ENCODE measurements at places on chromosomes 5 and 9.

GRCh38 chr9:77945798-77946197, 85.8 kb downstream of the GNAQ start:
- DNase-seq: no peak

- no peak for DNase-seq
Measured at GRCh38 chr9:122015170-122015821, 77.8 kb downstream of the TTLL11 start.

GRCh38 chr5:158820891-158821290, 278.8 kb downstream of the EBF1 start:
- DNase-seq: no peak

DNA sequence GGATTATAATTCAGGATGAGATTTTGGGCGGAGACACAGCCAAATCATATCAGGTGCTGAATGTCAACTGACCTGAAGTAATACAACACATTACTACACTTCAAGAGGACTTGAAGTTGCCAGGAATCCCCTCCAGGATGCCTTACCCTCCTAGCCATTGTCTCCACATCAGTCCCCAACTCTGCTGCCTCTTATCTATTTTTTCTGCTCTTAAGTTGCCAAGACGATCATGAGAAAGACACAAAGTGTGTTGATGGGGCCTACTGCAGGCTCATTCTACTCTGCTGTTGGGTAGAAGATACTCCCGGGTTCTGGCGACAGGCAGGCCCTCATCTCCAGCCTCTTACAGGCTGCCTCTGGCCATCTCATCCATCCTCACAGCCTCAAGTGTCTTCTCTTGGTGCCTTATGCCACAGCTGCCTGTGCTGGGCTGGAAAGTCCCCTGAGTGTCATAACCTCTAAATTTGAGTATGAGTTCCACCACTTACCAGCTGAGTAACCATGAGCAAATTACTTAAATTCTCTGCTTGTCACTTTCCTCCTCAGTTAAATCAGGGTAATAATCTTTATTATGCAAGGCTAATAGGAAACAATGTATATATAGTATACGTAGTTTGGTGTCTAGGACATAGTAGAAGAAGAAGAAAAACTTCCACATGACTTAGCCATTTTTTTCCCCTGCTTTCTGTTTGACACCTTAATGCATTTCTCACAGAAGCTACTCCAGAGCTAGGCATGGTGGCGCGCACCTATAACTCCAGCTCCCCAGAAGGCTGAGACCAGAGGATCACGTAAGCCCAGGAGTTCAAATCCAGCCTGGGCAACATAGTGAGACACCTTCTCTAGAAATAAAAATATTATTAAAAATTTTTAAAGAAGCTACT, 73.0 kb upstream of the SNX2 start:
- DNase-seq: no peak

DNA sequence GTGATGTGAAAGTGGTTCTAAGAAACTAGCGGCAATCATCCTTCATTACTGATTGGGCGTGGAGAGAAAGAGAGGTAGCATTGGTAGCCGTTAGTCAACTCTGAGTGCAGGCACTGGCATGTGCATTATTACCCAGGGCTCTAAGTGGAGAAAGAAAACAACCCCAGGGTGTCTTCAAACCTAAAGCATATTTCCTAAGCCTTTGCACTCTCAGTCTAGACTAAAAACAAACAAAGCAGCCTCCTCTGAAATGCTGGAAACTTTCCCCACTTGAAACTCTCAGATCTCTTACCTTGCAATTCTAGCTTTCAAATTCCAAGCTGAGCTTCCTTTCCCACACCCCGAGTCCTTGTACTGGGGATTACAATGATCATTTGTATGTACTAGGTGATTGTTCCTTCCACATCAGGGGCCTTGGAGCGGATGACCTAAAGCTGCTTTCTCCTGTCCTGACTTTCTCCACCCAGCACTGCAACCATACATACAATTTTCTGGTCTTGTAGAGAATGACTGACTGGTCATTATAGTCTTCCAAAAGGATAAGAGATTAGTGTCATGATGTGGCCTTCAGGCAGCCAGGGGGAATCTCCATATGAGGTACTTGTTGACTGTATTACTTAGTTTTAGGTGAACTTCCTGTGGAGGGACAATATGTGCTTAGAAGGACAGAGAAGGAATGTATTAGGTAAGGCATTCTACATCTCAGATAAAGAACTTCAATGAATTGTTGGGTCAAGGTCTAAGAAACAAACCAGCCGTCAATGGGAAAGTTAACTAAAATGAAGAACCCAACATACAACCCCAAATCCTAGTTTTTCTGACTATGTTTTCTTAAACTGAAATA, 98.3 kb upstream of the CDKN2B start:
- DNase-seq: no peak

DNA sequence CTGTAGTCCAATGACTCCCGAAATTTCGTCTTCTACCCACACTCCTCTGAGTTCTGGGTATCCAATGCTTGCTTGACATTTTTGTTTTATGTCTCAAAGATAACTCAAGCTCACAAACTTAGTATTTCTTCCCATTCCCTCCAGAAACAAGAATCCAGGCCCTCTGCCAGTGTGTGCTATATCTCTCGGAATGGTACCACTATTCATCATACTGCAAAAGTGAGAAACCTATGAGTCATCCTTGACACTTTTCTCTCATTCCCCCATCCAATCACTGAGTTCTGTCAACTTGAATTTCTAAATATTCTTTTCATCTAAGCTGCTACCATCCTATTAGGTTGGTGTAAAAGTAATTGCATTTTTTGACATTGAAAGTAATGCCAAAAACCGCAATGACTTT, 9.8 kb downstream of the SLC12A2 start:
- no peak for DNase-seq

DNA sequence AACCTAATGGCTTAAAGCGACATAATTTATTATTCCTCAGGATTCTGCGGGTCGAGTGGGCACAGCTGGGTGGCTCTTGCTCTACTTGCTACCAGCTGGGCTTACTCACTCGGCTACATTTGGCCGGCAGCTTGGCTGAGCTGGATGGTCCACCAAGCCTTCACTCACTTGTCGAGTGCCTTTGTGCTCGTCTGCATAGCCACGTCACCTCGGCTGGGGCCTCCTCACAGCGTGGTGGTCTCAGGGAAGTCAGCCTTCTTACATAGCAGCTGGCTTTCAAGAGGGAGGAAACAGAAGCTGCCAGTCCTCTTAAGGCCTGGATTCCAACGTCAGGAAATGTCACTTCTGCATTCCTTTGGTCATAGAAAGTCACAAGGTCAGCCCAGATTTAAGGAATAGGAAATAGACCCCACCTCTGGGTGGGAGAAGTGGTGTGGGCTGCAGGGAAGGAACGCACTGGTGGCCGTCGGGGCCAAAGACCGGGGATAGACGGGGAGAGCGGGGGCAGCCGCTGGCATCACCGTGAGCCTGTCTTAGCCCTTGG, 75.1 kb upstream of the RUFY1 start:
- no peak for DNase-seq

GRCh38 chr5:56316299-56316994, 83.3 kb upstream of the ANKRD55 start:
- no peak for DNase-seq

DNA sequence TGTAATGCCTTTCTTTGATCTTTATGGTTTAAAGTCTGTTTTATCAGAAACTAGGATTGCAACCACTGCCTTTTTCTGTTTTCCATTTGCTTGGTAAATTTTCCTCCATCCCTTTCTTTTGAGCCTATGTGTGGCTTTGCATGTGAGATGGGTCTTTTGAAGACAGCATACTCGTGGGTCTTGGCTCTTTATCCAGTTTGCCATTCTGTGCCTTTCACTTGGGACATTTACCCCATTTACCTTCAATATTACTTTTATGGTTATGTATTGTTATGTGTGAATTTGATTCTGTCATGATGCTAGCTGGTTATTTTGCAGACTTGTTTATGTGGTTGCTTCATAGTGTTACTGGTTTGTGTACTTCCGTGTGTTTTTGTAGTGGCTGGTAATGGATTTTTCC, 59.2 kb downstream of the YTHDC2 start:
- no peak for DNase-seq

DNA sequence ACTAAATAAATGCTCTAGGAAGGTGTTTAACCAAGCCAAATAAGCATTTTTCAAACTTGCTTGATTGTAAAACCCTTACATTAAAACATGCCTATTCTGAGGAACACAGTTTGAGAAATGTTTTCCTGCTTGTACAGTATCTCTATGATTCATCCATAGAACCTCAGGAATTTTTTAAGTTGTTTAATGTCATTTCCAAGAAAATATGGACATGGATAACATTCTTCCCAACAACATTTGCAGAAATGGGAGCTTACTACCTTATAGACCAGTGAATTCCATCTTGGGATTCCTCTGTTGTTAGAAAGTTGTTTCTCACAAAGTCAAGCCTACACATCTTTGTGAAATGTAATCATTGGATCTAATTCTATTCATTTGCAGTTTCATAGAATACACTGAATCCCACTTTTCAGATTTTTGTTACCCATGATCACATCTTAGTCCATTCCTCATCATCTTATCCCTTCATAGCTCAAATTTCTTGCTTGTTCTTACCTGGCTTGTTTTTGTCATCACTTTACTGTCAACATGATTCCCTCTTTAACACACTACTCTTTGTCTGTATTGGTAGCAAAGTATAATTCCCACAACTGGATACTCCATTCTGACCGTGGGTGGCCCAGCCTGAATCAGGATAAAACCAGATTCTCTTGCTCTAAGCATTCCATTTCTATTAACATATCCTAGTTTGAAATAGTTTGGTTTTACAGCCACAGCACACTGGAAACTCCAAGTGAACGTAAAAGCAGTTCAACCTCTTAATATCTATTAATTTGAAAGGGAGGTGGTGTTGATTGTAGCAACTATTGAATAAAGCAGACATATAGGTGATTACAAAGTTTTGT, 49.4 kb upstream of the PAPPA start:
- DNase-seq: no peak

DNA sequence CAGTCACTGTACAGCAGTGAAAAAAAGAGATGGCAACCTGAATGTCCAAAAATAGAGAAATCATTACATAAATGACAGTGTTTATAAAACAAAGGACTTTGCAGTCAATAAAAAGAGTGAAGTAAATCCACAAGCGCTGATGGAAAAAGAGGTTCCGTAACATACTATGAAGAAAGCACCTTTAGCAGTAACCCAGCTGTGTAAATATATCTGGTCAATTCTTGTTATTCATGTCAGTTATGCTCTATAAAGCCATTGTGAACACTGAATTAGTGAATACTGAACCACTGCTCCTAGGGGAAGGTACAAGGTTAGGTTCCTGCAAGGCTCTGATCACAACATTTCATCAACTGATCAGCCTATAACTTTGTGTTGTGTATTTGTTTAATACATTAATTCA, 39.5 kb downstream of the CCNJL start:
- no peak for DNase-seq

GRCh38 chr9:128088253-128088945, 20.4 kb downstream of the SLC25A25 start:
- DNase-seq: no peak

GRCh38 chr9:136587145-136587943, 41.5 kb upstream of the NOTCH1 start:
- no peak for DNase-seq

DNA sequence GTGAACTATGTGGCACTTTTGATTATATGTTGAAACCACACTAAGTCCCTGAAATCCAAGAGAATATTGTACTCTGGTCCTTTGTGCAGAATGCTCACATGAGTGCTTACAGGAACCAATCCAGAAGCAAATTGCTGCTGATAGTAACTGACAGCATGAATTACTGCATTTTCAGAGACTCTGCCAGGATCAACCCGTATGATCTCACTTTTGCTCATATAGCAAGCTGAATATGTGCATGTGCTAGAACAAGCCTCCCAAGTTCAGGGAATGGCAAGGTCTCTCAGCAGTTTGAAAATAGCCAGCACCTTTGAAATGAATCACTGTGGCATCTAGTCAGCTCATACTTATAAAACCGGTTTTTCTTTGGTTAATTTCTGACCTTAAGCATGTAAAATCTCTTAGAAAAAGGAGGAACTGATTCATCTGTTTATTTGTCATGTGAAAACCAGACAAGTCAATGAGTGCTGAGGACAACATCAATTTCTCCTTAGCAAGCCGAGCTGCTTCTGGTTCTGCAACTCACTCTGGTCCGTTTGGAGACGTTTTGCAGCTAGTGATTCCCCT, 215.7 kb upstream of the ELL2 start:
- no peak for DNase-seq

DNA sequence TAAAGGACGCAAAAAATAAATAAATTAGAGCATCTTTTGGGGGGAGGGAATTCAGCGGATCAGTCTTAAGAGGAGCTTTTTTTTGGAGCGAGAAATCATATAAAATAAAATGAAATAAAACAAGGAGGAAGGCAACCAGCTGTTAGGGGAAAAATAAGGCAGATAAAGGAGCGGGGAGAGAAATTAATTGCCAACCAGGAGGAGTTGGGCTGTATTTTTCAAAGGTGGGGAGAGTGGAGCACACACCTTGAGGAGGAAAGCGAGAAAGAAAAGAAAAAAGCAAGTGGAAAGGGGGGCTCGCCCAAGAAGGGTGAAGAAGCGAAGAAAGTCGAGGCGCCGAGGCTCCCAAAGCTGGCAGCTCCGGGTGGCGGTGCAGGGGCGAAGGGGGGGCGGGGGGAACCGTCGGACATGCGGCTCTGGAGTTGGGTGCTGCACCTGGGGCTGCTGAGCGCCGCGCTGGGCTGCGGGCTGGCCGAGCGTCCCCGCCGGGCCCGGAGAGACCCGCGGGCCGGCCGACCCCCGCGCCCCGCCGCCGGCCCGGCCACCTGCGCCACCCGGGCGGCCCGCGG, at the start of gene PAPPA:
PAPPA (plus strand) TSS at position 27 of the 569 bp plus-strand sequence; CDS start at position 409, 382 bp downstream.
- no peak for DNase-seq

GRCh38 chr9:79858508-79858907, 286.7 kb downstream of the TLE4 start:
- no peak for DNase-seq

DNA sequence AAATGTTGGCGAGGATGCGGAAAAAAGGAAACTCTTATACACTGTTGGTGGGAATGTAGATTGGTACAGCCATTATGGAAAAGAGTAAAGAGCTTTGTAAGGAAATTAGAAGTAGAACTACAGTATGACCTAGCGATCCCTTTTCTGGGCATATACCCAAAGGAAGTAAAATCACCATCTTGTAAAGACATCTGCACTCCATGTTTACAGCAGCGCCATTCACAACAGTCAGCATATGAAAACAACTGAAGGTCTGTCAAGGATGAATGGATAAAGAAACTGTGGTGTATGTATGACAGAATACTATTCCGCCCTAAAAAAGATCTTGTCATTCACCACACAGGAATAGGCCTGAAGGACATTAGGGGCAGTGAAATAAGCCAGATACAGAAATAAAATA, 27.7 kb upstream of the SLC25A51 start:
- no peak for DNase-seq
